ENCODE measurements at places on chromosomes 1 and 21.

- ATAC-seq, result no peak
Measured at GRCh38 chr1:94279038-94279437, 41.7 kb upstream of the ARHGAP29 start.

GRCh38 chr1:2968471-2968881 is 52.8 kb upstream of the ACTRT2 start:
- no peak for ATAC-seq

DNA sequence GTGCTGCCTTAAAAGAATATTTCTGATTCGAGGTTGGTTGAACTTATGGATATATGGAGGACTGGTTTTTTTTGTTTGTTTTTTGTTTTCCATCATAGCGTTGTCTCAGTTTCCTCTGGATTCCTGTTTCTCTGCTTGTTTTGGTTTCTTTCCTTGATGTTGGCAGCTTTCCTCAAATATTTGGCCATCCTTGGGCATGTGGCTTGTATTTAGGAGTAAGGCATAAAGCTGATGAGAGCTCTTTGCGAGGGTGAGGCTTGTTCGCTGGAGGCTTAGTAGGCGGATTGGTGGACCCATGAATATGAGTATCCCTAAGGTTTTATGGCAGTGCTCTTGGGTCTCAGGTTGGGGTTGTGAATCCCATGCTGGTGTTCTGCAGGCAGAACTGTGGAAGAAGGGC is 22.9 kb downstream of the DYRK1A start:
- no peak for ATAC-seq

- no peak for ATAC-seq
Measured at GRCh38 chr1:174200746-174201145, 41.4 kb downstream of the RABGAP1L start.

- ATAC-seq, result no peak
Measured at GRCh38 chr1:30748699-30749401, 8.7 kb downstream of the LAPTM5 start.

GRCh38 chr1:210582205-210582970 is 253.7 kb downstream of the HHAT start:
- no peak for ATAC-seq
